Thyroid gland (tissue), 4 donors: ENCODE measurements at places on chromosomes 3 and 15. TPM values are rescaled to one million over a fixed set of nuclear protein-coding genes. Genes with fewer than 3 reads are reported as not detected.

DNA sequence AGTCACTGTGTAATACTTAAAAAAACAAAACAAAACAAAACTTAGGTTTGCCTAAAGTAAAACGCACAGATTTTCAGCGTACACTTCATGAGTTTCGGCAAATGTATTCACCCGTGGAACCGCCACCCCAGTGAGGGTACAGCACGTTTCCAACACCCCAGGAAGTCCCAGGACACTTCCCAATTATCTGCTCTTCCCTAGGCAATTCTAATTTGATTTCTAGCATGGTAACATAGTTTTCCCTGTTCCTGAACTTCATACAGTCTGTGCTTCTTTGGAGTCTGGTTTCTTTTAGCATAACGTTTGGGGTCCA is 497 bp upstream of the CLASP2 start:
- no peaks in the 10 kb centered on the region for H3K36me3 ChIP-seq
- peak overlapping the region; percentile 96 for H3K27ac ChIP-seq
- H3K4me1 ChIP-seq: peaks cover 10% of the 10 kb centered on the region
- DNase-seq: no peak

- H3K36me3 ChIP-seq: no peaks in the 10 kb centered on the region
- H3K4me3 ChIP-seq: no peak overlapping the region
- H3K27me3 ChIP-seq: no peaks in the 10 kb centered on the region
- DNase-seq: no peak
- no peaks in the 10 kb centered on the region for H3K4me1 ChIP-seq
Measured at GRCh38 chr15:21261965-21262850, 178.1 kb downstream of the POTEB3 start.

DNA sequence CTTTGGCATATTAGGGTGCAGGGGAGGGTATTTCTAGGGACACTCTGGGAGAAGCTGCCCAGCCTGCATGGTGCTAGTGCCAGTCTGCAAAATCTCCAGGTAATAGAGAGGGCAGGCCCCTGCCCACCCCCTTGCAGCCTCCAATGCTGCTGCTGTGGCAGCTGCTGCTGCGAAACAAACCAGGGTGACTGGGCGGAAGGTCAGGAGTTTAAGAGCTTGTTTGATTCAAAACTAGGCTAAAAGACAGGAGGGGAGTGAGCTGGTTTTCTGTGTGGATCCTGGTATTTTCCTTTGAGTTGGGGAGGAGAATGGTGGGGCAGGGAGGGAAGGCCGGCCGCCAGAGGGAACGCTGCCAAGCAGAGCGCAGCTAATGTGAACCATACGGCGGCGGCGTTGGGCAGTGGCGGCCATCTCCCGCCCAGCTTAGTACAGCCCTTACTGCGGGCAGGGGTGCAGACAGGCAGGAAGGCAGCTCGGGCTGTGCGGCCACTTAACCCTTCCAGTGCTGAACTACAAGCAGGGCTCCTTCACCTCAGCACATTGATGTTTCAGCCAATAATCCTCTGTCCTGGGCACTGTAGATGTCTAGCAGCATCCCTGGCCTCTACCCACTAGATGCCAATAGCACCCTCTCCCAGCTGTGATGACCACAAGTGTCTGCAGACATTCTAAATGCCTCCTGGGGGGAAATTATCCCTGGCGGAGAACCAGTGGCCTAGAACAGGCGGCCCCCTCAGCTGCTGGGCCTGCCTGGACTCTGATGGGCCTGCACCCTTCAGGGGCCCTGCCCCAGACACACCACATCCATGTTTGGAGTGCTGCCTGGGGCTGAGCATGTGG is 125.7 kb downstream of the EEFSEC start:
- peak overlapping the region; percentile 45 for H3K27ac ChIP-seq
- peak; percentile 79 for DNase-seq
- no peaks in the 10 kb centered on the region for H3K36me3 ChIP-seq
- no peaks in the 10 kb centered on the region for H3K27me3 ChIP-seq
- H3K4me3 ChIP-seq: no peak overlapping the region

- no peak for DNase-seq
Measured at GRCh38 chr3:189353318-189353965, 181.7 kb downstream of the TPRG1 start.

DNA sequence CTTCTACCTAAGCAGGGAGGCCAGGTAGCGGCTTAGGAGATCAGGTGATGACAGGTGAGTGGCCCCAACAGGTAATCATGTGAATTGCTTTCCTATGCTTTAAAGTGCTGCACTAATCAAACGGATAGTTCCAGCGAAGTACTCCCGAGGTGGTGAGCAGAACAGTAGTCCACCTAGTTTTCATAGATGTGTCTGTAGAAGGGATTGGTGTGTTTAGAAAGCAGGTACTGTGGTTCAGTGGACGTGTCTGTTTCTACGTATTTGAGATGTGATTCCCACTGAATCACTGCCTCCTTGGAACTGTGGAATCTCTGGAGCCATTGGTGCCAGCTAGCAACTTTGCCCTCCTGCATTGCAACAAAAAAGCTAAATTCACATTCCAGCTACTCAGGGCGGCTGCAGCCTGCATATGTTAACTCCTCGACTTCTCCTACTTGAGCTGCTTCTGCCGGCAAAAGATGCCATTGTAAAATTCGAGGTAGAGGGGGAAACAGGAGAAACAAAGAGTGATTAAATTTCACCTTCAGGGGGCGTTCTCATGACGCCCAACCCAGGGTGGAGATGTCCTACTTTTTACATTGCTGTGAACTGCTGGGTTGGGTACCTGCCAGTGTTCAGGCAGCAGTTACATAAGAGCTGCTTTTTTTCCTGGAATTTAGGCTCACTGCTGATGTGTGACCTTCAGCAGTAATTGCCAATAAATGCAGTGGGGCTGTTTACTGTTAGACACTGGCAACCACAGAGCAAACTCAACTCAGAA is 227.3 kb downstream of the ITPR1 start:
- H3K4me3 ChIP-seq: no peak overlapping the region
- H3K27ac ChIP-seq: peak overlapping the region; percentile 95
- H3K4me1 ChIP-seq: peaks cover 50% of the 10 kb centered on the region
- DNase-seq: peak; percentile 94
- no peaks in the 10 kb centered on the region for H3K36me3 ChIP-seq

- H3K36me3 ChIP-seq: no peaks in the 10 kb centered on the region
- no peaks in the 10 kb centered on the region for H3K27me3 ChIP-seq
- peaks cover 3% of the 10 kb centered on the region for H3K4me1 ChIP-seq
- no peak overlapping the region for H3K4me3 ChIP-seq
- peak; percentile 21 for DNase-seq
Measured at GRCh38 chr3:120182613-120183511, 88.6 kb upstream of the GSK3B start.

DNA sequence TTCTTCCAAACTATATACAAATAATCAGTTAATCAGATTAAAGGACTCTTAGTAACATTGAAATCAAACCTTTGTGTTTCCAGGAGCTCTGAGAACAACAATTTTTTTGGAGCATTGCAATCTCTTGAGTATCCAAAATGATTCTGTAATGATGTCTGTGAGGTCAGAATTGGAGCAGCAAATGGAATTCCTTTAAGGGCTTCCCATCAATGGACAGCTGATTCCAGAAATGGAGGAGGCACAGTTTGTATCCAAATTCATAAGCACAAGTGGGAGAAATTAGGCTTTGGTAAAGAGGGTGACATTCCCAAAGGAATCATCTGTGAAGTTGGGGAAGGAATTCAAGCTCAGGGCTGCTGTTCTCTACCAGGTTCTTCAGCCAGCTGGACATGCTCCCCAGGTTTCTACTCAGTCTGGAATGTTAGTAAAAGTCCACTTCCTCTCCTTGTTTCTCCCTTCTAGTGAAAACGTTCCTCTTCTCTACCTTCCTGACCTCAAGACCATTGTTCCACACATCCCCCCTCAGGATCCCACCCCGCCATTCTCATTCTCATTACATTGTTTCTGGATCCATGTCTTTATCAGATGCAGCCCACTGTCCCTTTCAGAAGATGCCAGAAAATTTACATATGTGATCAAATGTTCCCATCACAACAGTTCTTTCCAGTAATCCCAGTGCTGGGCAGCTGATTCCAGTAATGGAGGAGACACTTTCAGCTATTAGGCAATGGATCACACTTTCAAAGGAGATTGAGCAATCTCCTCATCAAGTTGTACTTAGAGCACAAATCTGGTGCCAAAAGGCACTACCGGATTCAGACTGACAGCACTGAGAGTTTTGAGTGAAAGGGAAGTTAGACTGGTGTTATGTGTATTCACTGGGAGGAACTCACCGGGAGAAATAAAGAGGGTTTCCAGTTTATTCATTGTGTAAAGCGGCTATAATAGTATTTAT is 391.3 kb upstream of the TPRG1 start:
- no peak overlapping the region for H3K4me3 ChIP-seq
- no peaks in the 10 kb centered on the region for H3K27me3 ChIP-seq
- peak; percentile 28 for DNase-seq

DNA sequence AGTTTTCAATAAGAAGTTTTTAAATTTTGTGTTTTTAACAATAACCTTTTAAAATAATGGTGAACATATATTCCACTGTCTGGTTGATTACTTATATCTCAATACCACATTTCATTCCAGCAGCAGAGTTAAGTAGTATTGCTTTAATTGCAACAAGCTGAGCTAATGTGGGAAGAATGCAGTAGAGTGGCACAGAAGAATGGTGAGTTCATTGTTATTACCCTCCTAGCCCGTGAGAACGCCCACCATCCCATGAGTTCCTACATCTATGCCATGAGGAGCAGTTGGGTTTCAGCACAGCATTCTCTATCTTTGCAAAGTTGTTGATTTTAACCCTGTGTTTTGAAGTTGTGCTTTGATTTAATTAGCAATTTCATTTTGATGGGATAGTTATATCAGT is 17.8 kb upstream of the NR2E3 start:
- H3K27me3 ChIP-seq: no peaks in the 10 kb centered on the region
- no peak for DNase-seq
- H3K36me3 ChIP-seq: no peaks in the 10 kb centered on the region
- no peak overlapping the region for H3K27ac ChIP-seq
- H3K4me1 ChIP-seq: no peaks in the 10 kb centered on the region
- no peak overlapping the region for H3K4me3 ChIP-seq

DNA sequence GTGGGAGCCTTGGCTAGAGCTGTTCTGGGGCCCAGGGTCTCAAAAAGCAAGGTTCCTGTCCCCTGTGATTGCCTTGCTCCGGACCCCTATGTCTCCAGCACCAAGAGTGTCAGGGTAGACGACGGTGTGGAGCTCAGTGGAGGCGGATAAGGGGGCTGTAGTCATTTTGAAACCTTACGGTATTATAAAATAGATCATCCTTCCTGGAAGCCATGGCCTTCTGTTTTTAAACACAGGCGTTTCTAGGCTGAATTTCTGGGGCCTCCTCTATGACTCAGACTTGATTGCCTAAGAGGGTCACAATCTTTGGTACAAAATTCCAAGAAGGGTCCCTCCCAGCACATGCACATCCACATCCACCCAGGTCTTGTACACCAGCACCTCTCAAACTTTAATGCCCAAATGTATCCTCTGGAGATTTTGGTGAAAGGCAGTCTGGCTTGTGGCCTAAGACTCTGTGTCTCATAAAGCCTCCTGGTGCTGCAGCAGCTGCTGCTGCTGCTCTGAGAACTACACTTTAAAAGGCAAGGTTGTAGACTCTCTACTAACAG is 70.5 kb upstream of the XCR1 start:
- no peak overlapping the region for H3K4me3 ChIP-seq
- no peak overlapping the region for H3K27ac ChIP-seq
- DNase-seq: no peak
- H3K27me3 ChIP-seq: no peaks in the 10 kb centered on the region
- no peaks in the 10 kb centered on the region for H3K4me1 ChIP-seq

GRCh38 chr15:85984241-85984640 is 95.4 kb upstream of the AGBL1 start:
- no peaks in the 10 kb centered on the region for H3K27me3 ChIP-seq
- H3K4me3 ChIP-seq: no peak overlapping the region
- no peak overlapping the region for H3K27ac ChIP-seq
- no peaks in the 10 kb centered on the region for H3K36me3 ChIP-seq
- DNase-seq: no peak

DNA sequence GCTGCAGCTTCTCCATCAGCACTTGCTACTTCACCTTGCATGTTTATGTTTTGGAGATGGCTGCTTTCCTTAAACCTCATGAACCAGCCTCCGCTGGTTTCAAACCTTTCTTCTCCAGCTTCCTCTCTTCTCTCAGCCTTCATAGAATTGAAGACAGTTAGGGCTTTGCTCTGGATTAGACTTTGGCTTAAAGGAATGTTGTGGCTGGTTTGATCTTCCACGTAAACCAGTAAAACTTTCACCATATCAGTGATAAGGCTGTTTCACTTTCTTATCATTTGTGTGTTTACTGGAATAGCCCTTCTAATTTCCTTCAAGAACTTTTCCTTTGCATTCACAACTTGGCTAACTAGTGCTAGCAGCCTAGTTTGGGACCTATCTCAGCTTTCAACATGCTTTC is 11.7 kb upstream of the GNAT1 start:
- H3K4me3 ChIP-seq: no peak overlapping the region
- H3K4me1 ChIP-seq: no peaks in the 10 kb centered on the region
- DNase-seq: no peak
- H3K36me3 ChIP-seq: peaks cover 8% of the 10 kb centered on the region

DNA sequence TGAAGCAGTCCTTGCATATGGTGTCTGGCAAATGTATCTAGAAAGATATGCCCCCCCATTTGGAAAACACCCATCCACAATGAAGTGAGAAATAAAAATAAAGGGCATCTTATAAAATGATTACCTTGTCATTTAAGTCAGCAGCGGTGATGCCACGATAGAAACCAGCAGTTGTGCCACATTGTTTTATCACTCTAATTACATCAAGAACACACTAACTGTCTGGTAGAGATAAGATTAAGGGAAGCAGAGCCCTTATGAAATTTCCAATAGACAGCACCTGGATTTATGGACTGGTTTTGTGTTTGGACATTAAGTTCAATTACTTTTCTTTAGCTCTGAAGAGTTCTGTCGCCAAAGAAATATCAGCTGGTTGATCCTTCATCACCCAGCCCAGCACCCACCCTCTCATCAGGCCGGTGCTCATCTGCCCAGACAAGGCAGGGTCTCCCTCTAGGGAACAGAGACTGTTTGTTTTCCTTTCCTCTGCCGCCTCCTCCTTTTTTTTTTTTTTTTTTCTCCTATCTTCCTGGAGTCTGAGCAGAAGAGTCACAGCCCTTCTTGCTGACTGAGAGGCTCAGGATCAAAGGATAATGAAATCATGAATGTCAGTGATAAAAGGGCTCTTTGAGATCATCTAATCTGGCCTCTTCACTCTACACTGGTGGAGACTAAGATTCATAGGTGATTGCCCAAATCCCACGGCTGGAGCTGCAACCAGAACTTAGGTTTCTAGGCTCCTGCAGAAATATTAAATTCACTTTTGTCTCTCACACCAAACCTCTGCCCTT is 464.1 kb downstream of the NTRK3 start:
- no peak overlapping the region for H3K27ac ChIP-seq
- no peak overlapping the region for H3K4me3 ChIP-seq
- H3K27me3 ChIP-seq: no peaks in the 10 kb centered on the region
- DNase-seq: no peak
- no peaks in the 10 kb centered on the region for H3K4me1 ChIP-seq
- no peaks in the 10 kb centered on the region for H3K36me3 ChIP-seq

The CMTM8 gene
- total RNA-seq: 15.5 TPM

The RTP3 gene
- total RNA-seq: not detected

The MAP1A gene
- 21.3 TPM for total RNA-seq

The RLBP1 gene
- total RNA-seq: not detected

The ACTC1 gene
- 1.2 TPM for total RNA-seq
